ENCODE measurements at places on chromosomes 7 and 10.
A peak's percentile ranks its signal among the peaks of the same experiment; 100 is the strongest.

DNA sequence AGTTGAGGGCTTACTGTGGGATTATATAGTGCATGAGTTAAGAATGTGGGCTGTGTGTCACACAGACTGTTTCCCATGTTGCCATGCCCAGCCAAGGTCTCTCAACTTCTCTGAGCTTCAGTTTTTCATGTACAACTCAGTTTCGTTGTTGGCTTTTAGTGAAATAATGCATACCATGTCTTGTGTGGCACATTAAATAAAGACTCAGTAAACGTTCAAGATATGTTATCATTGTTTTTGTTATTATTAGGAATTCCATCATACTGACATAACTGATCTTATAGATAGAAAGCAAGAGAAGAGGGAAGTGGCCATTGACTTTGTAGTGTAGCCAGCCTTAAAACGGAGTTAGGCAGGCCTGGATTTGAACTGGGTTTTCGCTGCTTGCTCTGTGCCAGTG is 2.9 kb downstream of the CDK14 start:
- no peak for DNase-seq

DNA sequence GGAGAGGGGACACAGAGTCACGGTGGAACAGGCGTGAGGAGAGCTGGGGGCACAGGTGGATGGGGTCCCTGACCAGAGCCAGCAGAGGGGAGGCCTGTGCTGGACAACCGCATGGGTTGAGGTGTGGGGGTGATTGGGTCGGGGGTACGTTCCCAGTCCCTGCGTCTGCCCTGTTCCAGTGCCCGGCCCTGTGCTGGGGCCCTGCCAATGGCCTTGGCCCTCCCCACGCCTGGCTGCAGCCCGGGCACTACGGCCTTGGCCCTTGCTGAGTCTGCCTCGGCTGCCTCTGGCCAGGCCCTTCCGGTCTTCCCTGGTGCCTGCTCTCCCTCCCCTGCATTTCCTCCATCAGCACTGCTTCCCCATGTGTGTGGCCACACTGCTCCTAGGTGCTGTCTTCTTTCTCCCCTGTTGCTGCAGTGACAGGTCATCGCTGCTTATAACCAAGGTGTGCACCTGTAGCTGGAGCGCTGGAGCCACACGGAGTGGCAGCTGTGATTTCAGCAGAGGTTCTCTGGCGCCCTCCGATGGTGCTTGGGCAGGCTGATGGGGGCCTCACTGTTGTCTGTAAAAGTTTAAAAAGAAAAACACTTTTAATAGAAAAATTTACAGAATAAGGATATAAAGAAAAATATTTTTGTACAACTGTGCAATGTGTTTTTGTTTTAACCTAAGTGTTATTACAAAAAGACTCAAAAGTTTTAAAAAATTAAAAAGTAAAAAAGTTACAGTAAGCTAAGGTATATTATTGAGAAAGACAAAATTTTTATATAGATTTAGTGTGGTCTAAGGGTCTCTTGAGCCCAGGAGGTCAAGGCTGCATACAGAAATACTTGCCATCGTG is 45.2 kb upstream of the BHLHA15 start:
- DNase-seq: no peak

DNA sequence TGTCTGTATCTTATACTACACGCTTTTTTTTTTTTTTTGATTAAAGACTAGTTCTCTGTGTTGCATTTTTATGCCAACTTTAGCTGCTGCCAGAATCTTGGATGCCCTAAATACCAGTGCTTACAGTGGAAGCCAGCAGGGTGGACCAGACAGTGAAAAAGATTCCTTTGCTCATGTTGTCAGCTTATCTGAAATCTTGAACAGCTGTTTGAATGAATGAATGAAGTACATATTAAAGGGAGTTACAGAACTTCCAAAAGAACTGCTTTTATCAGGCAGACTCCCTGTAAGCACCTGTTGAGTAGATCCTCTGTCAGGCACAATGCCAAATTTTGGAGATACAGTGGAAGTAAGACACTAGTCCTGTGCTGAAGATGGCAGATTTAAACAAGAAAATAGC is 184.9 kb downstream of the PPP1R9A start:
- no peak for DNase-seq

GRCh38 chr7:44136731-44137130 is 4.4 kb downstream of the MYL7 start:
- no peak for DNase-seq

- peak; percentile 66 for DNase-seq
Observed at GRCh38 chr10:33001908-33002492, 44.0 kb upstream of the ITGB1 start.

DNA sequence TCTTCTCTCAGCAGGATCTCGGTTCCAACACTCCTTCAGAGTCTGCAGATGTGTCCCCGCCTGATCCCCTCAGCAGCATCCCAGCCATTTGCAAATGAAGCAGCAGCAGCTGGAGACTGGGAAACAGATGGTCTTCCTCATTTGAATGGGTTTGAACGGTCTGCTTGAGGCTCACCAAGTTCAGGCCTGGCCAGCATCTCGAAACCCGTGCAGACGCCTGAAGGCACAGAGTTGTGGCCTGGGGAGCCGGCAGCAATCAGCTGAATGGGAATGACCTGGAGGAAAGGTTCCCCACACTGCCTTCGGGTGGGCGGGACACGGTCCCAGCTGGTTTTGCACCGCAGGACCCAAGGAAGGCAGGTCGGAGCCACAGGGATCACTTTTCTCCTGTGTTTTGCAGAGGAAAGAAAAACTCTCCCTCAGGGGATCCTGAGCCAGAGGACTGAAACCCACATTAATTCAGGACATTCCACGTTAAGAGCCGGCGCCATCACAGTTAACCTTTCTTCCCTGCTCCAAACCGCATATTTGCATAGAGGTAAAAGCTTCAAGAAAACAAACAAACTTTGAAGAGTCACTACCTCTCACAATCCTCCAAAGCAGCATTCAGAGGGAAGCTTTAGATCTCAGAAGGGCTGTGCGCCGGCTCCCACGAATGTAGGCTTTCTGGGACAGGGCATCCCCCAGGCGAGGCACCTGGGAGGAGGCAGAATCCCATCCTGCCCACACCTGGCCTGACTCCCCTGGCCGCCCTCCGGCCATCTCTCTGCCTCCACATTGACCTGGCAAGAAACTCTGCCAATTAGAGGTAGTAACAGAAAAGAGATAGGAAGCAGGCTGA is 17.7 kb downstream of the FGFR2 start:
- no peak for DNase-seq

DNA sequence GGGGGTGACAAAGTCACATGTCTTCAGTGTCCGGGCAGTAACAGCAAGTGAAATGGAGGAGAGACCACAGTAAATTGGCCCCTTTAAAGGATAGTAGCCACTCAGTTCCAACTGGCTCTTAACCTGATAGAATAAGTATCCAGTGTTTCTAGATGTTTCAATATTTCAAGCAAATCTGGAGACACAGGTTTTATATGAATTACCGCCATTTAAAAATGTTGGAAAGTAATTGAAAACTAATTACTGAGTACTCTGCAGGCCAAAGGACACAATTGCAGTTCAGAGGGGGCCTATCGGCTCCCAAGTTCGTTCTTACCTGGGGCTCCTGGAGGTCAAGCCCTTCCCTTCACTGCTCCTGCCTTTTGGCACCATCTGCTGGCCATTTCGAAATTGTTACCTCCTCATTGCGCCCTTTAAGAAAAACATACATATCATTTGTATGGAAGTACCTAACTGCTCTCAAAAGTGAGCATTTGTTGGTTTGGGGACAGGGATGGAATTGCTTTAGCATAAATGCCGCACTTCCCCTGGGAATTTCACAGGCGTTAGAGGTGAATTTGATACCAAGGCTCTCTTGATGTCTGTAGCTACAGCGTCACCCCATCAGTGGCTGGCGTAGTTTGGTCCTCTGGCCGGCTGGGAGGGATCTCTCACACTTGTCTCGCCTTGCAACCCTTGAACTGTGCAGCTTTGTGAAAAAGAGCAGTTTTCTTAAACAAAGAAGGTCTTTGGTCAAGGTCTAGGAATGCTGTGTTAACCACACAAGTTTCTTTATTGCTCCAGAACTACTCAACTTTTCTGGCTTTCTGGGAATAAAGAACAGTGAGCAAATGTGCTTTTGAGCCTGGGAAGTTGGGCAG is 220.0 kb downstream of the ARHGAP21 start:
- no peak for DNase-seq

DNA sequence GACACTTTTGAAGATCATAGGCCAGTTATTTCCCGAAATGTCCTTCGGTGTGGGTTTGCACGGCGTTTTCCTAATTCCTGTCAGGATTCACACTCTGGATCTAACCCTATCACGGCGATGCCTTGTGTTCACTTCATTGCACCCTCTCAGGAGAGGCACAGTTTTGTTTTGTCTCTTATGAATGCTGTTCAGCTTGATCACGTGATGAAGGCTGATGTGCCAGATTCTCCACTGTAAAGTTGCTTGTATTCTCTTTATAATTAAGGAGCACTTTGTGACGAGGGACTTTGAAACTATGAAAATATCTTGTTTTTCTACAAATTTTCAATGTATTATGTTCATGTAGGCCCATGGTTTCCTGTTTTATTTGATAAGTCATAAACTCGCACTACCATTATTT is 568.1 kb downstream of the ACTR3B start:
- no peak for DNase-seq

- no peak for DNase-seq
Observed at GRCh38 chr7:112021379-112022044, 184.7 kb downstream of the DOCK4 start.
